ENCODE measurements at places on chromosomes 7 and 10.

- no peak for DNase-seq
Observed at GRCh38 chr7:83347945-83348444, 185.3 kb upstream of the PCLO start.

DNA sequence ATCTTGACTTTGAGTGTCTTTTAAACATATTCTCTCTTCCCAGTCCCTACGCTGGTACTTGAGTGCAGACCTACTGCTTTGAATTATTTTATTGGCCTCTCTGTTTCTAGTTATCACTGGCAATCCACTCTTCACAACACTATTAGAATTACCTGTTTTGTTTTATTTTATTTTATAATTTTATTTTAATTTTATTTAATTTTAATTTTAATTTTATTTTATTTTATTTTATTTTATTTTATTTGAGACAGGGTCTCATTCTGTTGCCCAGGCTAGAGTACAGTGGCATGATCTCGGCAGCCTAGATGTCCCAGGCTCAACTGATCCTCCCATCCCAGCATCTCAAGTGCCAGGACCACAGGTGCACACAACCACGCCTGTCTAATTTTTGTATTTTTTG lies 6.8 kb downstream of the STK17A start:
- no peak for DNase-seq

GRCh38 chr10:127195041-127195506 lies 1.3 kb downstream of the INSYN2A start:
- DNase-seq = no peak

GRCh38 chr7:48004032-48004431 lies 24.6 kb upstream of the HUS1 start:
- no peak for DNase-seq

DNA sequence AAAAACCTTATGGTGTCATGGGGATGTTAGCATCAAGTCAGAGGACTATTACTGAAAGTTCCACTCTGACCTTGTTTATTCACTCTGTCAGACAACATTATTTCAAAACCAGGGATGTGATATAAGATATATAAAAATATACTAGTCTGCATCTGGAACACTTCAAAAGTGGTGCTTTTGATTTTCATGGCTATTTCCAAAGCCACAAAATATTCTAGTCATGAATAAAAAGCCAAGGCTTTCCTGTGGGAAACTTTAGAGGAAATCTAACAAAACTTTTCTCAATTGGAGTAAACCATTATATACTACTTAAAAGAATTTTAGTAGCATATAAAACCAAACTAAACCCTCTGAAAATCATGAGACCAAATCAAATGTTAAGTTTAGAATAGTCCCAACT lies 205.2 kb downstream of the TMEM26 start:
- no peak for DNase-seq

GRCh38 chr10:124590216-124591122 lies 128.8 kb downstream of the LHPP start:
- DNase-seq = no peak

GRCh38 chr10:121694966-121695643 lies 96.9 kb upstream of the FGFR2 start:
- no peak for DNase-seq

- no peak for DNase-seq
Observed at GRCh38 chr10:35219292-35219691, 92.6 kb downstream of the CREM start.

GRCh38 chr7:127819975-127820731 lies 168.2 kb downstream of the SND1 start:
- DNase-seq = no peak

DNA sequence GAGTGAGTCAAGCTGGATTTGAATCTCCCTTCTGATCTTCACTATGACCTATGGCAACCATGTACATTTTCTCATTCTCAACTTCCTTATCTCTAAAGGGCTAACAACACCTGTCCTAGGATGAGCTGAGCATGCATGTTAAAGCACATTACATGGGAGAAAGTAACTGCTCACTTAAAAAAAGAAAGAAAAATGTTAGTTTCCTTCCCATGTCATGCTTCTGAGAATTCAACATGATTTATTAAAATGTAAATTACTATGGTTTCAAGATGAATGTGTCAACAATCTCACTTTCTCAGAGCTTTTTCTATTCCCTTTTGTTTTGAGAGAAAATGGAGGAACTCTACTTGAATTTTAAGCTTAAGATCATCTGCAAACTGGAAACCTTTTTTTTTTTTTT lies 295.3 kb downstream of the SKIDA1 start:
- DNase-seq = no peak

Measured in activated CD4-positive, alpha-beta T cell treated with anti-CD3 and anti-CD28 coated beads for 1 hour (primary cell).